Fibroblast of villous mesenchyme (primary cell): ENCODE measurements at places on chromosomes 1 and 21.

- DNase-seq: peak; percentile 62
Measured at GRCh38 chr1:160205242-160206035, at the start of gene PEA15. TSS of gene PEA15 (plus strand) at chr1:160205384. CDS start at chr1:160211545, 6,161 bp downstream.

GRCh38 chr1:29190718-29191117, 9.0 kb upstream of the SRSF4 start:
- no peak for DNase-seq

- no peak for DNase-seq
Measured at GRCh38 chr1:220298470-220299205, 26.4 kb upstream of the RAB3GAP2 start.

DNA sequence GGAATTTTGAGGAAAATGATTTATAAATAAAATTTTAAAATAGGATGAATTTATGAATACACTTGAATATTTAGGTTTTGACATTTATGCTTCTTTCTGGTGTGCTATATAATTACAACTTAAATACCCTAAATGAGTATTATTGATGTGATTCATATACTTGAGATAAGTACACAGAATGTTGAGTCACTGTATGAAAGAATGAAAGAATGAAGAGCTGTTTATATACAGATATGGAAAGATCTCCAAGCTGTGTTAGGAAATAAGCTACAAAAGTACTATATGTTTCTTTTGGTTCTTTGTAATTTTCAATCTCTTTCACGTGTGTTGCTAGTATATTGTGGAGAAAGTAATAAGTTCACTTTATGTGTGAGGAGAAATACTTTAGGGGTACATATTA, 147.2 kb downstream of the RASAL2 start:
- peak; percentile 71 for DNase-seq

DNA sequence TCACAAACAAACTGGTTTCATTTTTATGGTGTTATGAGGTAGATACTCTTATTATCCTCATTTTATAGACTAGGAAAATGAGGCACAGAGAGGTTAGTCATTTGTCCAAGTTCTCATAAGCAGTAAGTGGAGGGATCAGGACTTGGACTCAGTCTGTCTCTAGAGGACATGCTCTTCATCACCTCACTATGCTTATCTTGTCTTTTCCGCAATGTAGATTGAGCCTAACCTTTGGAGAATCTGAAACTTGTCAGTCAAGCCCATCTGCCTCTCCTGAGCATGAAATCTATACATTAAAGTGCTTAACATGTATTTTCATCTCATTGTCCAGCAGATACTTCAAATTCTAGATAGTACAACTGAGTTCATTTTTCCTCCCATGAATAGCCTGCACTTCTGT, 11.8 kb upstream of the CDC14A start:
- DNase-seq: no peak

DNA sequence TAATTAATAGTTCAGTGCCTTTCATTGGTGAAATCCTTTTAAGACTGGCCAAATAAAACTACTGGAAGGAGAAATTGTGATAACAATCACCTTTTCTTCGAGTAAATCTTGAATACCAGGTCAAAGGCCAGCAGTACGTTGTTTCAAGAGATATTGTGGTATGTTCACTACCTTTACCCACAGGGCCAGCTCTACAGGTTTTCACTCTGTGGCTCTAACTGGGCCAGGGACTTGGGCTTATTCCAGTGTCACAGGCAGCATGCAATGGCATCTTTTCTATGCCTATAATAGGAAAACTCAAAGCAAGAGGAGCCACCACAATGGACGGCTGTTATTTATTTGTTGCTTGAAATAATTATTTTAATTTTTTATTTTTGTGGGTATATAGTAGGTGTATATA, 26.8 kb upstream of the LRIF1 start:
- no peak for DNase-seq

DNA sequence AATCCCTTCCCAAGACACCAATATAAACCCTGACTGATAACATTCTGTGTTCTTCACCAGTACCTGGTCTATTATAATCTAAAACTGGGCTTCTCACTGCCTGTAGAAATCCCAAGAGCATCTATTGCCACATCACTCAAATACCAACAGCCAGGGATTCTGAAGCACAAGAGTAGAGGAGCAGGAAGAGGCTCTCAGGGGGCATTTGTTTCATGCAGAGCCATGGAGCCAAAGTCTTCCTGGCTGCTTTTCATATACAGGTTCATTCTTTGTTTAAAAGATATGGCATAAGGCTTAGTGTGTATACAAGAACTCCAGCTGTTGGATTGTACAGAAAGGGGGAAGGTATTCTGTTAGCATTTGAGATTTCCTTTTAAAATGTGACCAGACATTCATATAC, 38.2 kb upstream of the USH2A start:
- peak; percentile 18 for DNase-seq

DNA sequence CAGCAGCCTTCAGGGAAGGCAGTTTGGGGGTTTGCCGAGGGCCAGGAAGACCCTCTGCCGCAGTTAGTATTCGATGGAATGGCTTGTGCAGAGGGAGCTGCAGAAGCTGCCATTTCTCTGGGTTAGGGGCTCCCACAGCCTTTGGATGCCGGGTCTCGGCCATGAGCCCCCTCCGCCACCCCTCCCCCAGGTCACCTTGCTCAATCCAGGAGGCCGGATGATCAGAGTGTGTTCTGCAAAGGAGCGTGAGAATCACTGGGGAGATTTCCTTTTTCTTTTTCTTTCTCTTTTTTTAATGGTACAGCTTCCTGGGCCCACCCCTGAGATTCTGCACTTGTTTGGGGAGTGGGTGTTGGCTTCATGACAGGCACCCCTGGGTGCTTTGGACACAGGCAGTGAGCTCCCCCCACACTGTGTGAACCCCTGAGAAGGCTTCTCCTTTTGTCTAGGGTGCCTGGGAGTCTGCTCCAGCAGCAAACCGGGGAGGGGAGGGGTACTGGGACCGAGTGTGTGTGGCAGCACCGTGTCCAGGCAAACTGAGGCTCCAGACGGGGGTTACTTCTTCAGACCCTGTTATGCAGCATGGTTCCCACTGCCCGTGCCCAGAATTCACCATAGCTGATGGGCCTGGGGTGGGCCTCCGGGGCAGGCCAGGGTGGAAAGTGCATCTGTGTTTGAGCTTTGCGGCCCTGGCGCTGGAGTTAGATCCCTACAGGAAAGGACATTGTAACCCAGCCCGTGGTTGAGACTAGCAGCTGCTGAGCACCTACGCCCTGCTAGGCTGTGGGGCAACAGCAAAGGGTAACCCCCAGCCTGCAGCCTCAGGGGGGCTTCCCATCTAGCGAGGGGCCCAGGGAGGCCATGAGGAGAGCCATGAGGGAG, 18.5 kb downstream of the TNFRSF1B start:
- DNase-seq: no peak

- DNase-seq: no peak
Measured at GRCh38 chr1:155960081-155960745, 18.1 kb downstream of the ARHGEF2 start.

DNA sequence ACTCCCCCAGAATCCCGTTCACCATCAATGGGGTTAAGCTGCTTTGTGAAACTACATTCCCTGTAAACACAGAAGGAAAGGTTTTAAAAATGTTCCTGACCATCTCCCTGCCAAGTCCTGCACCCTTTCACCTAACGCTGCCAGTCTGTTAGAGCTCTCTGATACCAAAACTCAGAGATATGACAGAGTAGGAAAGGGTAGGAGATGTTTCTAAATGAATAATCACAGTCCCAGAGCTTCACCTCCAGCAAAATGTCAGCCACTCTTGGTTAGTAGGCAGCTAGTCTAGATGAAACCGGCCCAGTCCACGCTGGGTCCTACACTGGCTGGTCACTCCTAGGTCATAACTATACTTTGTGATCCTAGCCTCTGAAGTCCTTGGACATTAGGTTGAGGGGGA, 26.7 kb downstream of the SLAMF6 start:
- no peak for DNase-seq

GRCh38 chr1:173554541-173555250, 48.2 kb downstream of the SLC9C2 start:
- no peak for DNase-seq

DNA sequence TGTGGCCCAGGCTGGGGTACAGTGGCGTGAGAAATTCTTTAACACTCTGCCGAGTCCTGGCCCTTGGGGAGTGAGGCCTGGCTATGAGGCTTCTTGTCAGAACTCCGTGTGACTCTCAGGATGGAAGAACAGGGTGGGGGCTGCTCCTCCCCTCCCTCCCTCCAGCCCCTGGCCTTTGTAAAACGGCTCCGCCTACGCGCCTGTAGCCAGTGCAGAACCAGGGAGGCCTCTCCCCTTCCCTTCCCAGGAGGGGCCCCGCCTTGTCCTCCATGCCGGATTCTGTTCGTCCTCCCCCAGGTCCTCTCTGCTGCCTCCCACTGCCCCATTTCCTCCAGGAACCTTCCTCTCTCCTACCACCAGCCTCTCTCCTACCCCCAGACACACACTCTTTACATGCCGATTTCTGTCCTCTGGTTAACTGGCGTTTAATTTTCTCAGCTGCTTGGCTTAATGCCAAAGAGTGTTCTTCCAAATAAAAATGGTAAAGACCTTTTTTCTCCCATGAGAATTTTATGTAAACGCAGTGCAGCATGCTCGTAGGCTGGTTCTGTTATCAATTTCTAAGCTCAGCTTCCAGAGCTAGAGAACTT, 21.0 kb downstream of the PDE9A start:
- peak; percentile 60 for DNase-seq

DNA sequence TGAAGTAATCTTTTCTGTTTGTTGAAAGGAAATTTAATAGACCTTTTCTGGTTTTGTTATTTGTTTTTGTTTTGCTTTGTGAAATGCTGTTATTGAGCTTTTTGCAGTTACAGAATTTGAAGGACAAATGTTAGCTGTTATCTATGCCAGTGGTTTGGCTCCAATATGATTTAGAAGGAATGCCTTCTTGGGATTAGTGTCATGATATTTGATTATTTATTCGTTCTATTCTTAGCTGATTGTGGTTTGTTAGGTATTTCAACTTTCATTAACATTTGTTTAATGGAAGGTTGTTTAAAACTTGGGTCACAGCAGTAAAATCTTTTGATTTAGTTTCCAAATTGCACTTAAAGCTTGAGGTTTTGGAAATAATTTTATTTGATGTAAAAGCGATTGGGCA, 33.5 kb downstream of the ADGRL2 start:
- no peak for DNase-seq

DNA sequence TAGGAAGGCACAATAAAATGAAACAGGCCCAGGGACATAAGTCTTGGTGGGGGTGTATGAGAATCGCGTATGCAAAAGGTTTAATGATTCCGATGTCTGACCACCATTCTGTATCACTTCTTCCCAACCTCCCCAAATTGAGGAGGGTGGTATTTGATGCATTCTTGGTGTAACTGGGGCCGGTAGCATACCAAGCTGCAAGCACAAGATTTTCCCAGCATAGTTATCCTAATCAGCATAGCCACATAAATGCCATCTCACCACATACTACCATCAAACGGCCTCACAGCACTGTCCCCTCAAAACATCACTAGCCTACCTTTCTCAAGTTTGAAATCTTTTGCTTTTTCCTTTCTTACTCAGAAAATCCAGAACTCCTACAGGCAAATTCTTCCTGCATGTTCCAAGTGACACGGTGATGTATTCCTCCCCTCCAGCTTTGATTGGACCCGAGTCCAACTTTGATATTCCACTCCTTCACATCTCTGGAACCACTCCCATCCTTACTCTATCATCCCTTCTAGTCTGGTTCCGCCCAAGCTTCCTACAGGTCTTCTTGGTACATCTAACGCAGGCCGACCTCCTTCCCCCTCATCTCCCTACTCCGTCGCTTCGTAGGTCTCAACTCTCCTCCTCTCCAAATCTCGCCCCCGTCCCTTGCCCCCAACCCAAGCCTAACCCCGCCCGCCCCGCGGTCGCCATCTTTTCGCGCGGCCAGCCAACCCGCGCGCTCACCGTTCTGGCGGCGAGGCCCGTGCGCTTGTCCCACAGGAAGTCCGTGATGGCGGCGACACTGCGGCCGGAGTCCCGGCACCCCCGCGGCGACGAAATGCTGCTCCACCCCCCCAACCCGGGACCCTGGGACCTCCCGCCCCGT, 600 bp downstream of the CLK2 start:
- peak; percentile 65 for DNase-seq

DNA sequence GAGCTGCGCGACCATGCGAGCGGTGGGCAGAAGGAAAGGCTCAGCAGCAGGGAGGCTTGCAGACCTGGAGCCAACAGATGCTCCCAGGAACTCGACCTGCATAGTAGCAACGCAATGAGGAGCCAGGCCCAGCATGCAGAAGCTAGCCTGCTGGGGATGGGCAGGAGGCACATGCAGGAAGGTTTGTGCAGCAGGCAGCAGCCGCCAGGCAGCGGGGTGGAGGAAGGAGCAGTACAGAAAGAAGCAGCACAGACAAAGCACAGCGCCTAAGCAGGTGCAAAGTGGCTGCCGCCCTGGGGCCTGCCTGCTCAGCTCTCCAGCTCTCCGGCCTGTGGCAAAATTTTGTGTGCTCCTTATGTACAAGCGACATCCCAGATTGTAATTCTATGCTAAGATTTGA, 213.5 kb upstream of the MAP1LC3C start:
- DNase-seq: no peak

GRCh38 chr21:26544201-26544775, 28.8 kb downstream of the CYYR1 start:
- DNase-seq: no peak

- peak; percentile 8 for DNase-seq
Measured at GRCh38 chr1:199029855-199030254, 391.0 kb downstream of the PTPRC start.

DNA sequence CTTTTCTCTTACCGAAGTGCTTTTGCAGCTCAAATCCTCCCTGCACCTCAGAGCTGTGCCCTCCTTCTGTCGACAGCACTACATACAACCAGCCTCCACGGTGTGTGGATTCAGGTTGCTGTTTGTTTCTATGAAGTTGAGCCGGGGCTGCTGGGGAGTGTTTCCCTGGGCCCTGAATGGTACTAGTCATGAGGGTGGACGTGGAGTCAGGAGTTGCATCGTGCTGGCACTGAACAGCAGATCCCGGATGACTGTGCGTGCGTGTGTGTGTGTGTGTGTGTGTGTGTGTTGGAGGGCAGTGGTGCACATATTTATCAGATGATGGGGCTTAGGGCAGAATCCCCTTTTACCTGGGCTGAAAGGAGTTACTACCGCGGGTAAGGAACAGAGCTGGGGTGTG, 47.0 kb downstream of the ACTL8 start:
- DNase-seq: no peak

DNA sequence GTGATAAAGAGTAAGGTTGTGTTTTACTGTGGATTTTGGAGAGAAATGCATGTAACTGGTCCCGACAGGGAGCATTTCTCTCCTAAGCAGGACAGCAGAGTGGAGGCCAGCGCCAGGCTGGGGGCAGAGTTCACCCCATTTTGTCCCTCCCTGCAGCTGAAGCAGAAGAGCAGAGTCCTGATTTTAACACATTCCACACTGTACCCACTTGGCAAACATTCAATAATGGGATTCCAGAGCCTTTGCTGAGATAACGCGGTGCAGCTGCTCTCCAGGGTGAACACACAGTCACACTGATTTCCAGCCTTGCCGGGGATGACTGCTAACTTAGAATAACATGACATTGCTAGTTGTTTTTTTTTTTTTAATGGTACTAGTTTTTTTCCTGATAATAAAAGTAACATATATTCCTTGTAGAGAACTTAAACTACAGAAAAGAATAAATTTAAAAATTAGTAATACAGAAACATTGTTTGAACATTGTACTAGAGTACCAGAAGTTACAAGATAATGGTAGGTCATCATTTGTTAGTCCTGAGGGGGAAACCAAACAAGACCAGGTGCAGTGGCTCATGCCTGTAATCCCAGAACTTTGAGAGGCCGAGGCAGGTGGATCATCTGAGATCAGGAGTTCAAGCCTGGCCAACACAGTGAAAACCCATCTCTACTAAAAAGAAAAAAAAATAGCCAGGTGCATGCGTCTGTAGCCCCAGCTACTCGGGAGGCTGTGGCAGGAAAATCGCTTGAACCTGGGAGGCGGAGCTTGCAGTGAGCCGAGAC, 77.2 kb downstream of the SCCPDH start:
- DNase-seq: peak; percentile 16
